ENCODE measurements at places on chromosomes 1 and 21.

DNA sequence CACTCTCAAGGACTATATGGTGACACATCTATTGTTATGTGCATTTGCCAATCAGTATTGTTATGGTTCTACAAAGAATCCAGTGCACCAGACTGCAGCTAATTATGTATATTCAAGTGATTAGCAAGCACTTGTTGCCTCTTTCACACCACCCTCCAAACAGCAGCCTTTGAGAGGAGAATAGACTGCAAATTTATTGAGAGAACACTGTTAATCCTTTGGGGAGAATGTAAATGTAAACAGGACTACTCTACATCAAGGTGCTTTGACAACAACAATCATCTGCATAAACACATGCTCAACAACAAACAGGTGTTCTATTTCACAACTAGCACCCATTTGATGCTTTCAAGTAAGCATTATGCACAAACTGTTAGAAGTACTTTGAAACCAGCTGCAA lies 117.4 kb downstream of the AKT3 start:
- no peak overlapping the region for H3K4me3 ChIP-seq
- DNase-seq: no peak
- H3K36me3 ChIP-seq: peaks cover 2% of the 10 kb centered on the region
- no peaks in the 10 kb centered on the region for H3K27me3 ChIP-seq

DNA sequence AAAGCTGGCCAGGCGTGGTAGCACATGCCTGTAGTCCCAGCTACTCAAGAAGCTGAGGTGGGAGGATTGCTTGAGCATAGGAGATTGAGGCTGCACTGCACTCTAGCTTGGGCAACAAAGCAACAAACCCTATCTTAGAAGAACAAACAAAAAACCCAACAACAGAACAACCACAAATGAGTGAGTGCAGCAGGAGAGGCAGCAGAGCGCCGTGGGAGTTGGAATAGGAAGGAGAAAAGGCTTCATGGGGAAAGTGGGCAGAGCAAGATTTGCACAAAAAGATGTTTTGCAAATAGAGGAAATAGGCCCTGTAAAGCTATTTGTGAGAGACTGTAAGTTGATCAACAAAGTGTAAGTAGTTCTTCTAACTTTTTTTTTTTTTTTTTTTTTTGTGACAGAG lies 19.6 kb downstream of the SMAP2 start:
- peak overlapping the region; percentile 52 for H3K27ac ChIP-seq
- DNase-seq: no peak
- H3K4me1 ChIP-seq: peaks cover 83% of the 10 kb centered on the region
- no peaks in the 10 kb centered on the region for H3K27me3 ChIP-seq
- H3K4me3 ChIP-seq: peak overlapping the region; percentile 8
- peaks cover 33% of the 10 kb centered on the region for H3K36me3 ChIP-seq

DNA sequence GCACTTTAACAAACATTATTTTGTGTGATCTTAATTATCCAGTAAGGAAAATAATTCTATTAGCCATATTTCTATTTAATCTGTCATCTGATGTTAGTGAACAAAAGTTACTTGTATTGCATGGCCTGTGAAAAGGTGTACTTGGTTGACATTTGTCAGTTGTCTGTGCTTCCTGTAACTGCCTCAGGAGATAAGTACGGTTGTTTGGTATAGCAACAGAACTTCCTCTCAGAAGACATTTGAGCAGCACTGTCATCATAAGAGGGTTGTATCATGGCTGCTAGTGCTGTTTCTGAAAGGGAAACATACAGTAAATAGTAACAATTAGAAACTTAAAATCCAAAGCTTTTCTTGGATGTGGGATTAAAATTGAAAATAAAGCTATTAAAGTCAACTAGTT lies 3.4 kb downstream of the BLZF1 start:
- H3K27me3 ChIP-seq: no peaks in the 10 kb centered on the region
- no peak overlapping the region for H3K27ac ChIP-seq
- H3K4me1 ChIP-seq: peaks cover 18% of the 10 kb centered on the region
- no peak overlapping the region for H3K4me3 ChIP-seq
- peaks cover 11% of the 10 kb centered on the region for H3K36me3 ChIP-seq

- no peak overlapping the region for H3K27ac ChIP-seq
- H3K36me3 ChIP-seq: peaks cover 5% of the 10 kb centered on the region
- DNase-seq: no peak
- H3K4me3 ChIP-seq: no peak overlapping the region
- peaks cover 55% of the 10 kb centered on the region for H3K4me1 ChIP-seq
- no peaks in the 10 kb centered on the region for H3K27me3 ChIP-seq
These were observed 24.5 kb downstream of the ADARB1 start for GRCh38 chr21:45098867-45099266.
